KG1 (cell line): ENCODE measurements at places on chromosomes 1 and 21.

- DNase-seq: peak; percentile 58
These were observed 810 bp downstream of the SLC19A1 start for GRCh38 chr21:45541221-45542039.

DNA sequence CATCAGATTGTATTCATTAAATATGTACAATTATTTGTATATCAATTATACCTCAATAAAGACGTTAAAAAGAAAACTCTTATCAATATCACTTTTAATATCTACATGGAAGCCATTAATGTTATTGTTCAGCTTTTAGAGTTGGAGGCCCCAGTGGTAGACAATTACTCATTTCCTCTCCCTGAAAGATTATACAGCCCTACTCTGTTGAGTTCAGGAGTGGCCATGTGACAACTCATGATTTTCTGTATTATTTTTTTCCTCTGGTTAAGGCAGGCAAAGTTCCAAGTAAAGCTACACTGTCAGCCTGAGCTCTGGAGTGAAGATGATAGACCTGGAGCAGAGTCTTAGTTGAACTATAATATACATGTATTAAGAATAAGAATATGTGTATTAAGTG, 247.9 kb upstream of the B3GALT2 start:
- no peak for DNase-seq

- DNase-seq: no peak
These were observed 127.6 kb downstream of the NOS1AP start for GRCh38 chr1:162197041-162197531.

- no peak for DNase-seq
These were observed 25.1 kb upstream of the HUNK start for GRCh38 chr21:31847761-31848160.

DNA sequence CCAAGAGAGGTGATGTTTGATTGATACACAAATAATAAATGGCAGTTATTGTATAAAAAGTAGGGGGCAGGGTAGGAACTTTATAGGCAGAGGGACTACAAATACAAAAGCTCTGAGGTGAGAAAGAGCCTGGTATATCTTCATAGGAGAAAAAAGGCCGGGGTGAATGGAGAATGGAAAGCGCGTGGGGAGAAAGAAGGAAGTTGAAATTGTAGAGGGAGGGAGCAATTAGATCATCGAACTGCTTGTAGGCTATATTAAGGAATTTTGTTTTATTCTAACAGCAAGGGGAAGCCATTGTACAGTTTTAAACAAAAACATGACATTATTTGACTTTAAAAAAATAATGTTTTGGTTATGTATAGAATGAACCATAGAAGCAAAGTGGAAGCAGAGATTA, 147.4 kb downstream of the PDE4B start:
- no peak for DNase-seq

GRCh38 chr1:12231276-12231595, 1.4 kb downstream of the VPS13D start:
- DNase-seq: no peak

DNA sequence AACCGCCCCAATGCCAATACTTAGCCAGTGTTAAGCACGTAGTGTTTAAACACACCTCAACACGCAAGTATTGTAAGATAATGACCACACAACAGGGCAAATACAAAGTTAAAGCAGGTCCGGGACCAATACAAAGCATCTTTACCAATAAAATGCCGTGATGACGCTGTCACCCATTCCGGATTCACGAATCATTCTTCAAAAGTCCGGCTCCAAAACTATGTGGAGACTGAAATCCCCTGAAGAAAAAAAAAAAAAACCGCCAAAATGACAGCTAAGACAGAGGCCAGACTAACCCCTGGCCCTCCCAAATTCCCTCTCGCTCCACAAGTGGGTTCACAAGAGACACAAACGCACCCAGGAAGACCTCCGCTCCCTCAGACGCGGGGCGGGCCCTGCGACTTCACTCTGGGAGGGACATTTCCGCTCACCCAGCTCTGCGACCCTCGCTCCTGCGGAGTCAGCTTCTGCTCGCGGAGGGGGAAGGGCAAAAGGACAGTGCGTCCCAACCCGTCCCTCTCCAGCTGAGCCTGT, 625 bp upstream of the DARS2 start:
- DNase-seq: no peak

DNA sequence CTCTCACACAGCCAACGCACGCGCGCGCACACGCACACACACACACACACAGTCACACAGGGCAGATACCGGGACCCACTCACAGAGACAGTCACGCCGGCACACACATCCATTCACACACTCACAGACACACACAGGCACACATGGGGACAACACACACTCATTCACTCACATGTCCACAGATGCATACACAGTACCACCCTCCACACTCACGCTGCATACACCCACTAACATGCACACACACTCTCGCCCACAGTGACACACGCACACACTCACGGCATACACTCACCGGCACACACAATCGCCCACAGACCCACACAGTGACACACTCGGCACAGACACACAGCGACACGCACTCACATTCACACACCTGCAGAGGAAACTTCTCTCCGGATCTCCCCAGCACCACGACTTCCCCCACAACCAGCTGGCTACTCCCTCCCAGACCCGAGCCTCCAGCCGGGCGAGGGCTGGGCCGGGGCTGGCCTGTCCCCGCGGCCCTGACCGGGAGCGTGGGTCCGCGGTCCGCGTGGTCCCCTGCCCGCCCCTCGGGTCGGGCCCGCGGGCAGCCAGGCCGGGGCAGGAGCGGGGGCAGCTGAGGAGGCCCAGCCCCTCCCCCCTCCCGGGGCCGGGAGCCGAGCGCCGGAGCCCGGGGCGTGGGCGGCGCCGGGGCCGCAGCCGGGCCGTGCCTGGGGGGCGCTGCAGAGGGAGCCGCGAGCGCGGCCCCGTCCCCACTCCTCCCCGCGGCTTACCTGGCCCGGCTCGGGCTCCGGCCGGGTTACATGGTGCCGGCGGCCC, 552 bp downstream of the DLGAP3 start:
- no peak for DNase-seq

DNA sequence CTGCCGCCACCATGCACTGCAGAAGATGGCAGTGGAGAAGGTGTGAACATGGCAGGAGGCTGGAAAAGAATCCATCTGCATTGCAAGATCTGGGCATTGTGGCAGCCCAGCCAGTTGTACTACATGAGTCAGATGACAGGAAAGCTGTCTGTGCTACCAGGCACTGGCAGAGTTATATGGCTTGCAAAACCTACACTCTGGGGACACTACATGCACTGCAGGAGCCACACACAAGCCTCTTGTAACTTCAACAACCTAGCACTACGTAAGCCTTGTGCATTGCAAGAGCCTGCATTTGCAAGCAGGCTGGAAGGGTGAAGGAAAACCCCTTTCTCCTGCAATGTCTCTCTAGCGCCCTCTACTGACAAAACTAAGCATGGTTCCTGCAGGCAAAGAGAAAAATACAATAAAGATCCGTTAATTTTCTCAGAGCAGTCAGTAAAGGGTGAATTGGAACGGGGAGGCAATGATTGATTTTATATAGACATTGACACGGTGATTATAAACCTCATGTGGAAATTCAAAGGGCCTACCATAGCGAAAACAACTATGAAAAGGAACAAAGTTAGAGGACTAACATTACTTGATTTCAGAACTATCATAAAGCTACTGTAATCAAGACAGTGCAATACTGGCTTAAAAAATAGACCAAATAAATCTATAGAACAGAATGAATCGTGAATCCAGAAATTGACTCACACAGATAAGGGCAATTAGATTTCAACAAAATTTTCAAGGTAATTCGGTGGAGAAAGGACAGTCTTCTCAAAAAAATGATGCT, 26.2 kb upstream of the DYNLT5 start:
- DNase-seq: peak; percentile 71

- DNase-seq: no peak
These were observed 43.7 kb downstream of the TRIM11 start for GRCh38 chr1:228362884-228363450.

DNA sequence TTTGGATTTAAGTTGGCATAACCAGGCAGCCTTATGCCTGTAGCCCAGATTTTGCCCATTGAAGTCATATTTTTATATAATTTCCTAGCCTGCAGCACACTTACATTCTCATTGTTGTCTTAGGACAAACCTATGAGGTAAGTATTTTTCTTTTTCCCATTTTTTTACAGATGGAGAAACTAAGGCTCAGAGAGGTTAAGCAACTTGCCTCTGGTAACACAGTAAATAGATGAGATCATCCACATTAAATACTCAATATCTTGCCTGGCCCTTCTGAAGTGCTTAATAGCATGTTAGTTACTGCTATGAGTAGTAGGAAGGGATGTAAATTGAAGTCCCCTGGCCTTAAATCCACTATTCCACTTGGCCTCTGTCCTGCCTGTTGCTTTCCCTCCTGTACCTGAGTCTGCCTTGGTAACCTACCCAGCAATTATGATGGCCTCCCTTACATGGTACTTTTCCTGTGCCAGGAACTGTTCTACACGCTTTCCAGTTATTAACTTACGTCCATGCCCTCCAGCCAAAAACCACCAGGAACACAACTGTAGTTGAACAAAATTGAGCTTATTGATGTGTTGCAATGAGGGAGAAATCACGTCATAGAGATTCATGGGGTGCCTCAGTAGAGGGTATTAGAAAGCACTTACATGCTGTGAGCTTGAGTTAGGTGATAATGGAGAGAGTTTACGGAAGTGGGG, 111.6 kb upstream of the FGGY start:
- no peak for DNase-seq

DNA sequence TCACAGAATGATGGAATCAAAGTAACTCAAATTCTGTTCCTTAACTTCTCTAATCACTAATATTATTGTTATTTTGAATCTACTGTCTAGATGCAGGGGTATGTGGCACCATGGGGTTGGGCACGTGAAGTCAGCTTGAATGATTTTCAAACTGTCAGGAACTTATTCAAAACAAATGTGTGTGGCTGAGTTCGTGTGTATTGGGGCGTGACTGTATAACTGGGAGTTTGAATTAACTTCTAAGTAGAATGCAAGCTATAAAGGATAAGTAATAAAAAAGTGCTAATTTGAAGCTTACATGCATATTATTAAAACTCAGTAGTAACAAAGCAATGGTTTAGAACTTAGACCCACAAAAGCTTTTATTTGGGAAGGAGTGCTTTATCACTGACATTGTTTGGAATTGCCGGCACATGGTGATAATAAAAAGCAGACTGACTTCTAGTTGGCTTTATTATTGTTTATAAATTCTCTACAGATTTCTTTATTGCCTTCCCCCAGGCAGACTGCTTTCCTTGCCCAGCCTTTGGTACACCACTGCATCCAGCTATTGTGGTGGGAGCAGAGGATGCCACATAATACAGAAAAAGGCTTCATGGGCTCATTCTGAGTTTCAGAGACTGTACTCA, 84.3 kb downstream of the TENT5C start:
- DNase-seq: no peak

- no peak for DNase-seq
These were observed 579.6 kb downstream of the USP25 start for GRCh38 chr21:16309250-16309971.

GRCh38 chr1:57067863-57068262, 102.0 kb upstream of the C8B start:
- no peak for DNase-seq

DNA sequence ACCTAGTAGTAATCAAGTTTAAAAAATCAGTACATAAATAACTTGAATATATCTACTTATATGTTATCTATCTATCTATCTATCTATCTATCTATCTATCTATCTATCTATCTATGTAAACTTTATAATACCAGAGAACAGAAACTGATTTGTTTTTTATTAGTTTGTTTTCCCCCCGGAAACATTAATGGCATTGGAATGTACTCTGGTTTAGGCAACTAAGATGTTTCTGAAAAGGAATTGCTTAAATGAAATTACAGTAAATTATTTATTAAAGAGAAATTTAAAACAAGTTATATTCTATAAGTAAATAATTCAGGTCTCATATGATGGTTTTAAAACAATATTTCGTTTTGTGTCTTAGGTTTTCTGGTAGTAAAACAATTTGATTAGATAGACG, 681.0 kb upstream of the ADAMTS5 start:
- no peak for DNase-seq

- no peak for DNase-seq
These were observed 458.2 kb upstream of the DAB1 start for GRCh38 chr1:57882072-57882471.

DNA sequence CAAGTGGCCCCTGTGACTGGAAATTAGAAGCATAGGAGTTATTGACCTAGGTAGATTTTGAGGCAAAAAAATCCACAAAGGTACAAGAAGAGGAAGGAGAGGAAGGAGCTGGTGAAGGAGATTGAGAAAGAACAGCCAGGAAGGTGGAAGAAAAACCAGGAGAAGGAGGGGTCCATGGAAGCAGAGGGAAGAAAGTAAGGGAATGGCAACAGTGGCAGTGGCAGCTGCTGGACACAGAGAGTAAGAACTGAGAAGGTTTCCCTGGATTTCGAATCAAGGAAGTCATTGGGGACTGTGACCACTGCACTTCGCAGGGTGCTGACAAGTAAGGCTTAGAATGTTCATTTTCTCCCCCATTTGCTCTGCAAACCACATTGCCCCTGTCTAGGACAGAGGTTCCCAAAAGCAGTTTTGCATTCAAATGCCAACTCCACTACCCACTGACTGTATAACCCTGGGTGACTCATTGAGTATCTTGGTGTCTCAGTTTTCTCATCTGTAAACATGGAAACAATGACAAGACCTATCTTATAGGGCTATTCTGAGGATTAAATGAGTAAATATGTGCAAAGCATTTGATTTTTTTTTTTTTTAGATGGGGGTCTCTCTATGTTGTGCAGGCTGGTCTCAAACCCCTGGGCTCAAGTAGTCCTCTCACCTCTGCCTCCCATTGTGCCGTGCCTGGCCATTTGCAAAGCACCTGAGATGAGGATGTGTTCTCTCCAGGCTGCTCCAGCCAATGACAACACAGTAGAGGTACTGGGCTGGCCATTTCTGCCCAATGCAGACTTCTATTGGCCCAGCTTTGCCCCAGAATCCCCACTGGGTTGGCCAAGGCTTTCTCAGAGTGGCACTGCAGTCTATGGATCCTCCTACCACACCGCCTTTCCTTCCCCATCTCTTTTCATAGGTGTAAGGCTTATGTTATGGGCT, 9.3 kb upstream of the CAPN2 start:
- no peak for DNase-seq

- DNase-seq: no peak
These were observed 108.7 kb downstream of the DMRTB1 start for GRCh38 chr1:53567851-53568250.

GRCh38 chr1:196121181-196121580, 487.1 kb downstream of the KCNT2 start:
- no peak for DNase-seq

DNA sequence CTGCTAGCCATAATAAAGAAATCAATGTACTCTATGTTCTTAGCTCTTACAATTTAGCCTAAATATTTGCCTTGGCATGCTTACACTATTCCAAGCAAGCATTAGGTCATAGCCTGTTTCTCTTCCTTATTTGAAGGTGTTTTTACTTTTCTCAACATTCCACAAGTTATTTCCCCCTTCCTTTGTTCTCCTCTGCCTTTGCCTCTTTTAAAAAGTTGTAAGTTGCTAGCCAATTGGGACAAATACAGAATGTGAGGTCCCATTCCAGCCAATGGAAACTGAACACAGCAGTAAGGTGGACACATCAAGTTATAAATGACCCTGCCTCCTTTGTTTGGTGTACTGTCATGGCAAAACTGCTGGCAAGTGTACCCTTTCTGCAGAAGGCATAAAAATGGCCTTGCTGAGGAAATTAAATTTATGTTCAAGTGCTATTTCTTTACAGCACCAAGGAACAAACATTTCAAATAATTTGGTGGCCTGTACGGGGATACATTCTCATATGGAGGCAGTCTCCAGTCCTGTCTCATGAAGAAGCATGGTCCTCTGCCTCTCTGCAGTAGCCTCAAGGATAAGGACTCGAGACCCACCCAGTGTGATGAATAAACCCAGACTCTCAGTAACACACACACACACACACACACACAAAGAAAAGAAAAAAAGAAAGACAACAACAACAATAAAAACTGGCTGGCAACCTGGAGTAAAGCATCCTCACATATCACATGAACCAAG, 28.8 kb upstream of the FMO1 start:
- DNase-seq: no peak
